Endothelial cell (in vitro differentiated cells): ENCODE measurements at places on chromosomes 1 and 21.

- no peak for DNase-seq
Measured at GRCh38 chr1:155961937-155962336, 16.4 kb downstream of the ARHGEF2 start.

DNA sequence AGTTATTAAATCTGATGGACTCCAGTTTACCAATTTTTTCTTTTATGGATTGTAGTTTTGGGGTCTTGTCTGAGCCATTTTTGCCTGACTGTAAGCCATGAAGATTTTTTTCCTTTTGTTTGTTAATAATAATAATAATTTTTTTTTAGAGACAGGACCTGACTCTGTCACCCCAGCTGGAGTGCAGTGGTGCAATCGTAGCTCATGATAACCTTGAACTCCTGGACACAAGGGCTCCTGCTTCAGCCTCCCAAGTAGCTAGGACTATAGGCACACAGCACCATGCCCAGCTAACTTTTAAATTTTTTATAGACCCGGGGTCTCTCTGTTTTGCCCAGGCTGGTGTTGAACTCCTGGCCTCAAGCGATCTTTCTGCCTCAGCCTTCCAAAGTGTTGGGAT is 6.3 kb downstream of the PTBP2 start:
- no peak for DNase-seq

GRCh38 chr21:45580576-45581321 is 38.5 kb upstream of the SLC19A1 start:
- DNase-seq: no peak

DNA sequence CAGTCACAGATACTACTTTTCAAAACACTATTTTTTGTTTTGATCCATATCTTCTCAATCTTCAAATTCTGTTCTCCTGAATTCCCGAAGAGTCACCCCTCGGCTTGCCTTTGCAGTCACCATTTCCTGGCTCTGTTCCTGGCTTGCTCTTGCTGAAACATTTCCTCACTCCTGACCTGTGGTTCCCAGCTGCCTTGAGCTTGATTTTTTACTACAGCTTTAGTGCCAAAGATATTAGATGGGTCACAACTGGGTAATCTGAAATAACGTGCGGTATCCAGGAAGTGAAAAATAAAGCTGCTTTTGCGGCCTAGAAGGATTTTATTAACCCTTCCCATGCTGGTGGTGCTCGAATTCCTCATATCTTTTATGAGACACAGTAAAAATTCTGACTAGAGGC is 318.8 kb downstream of the PCP4 start:
- no peak for DNase-seq

DNA sequence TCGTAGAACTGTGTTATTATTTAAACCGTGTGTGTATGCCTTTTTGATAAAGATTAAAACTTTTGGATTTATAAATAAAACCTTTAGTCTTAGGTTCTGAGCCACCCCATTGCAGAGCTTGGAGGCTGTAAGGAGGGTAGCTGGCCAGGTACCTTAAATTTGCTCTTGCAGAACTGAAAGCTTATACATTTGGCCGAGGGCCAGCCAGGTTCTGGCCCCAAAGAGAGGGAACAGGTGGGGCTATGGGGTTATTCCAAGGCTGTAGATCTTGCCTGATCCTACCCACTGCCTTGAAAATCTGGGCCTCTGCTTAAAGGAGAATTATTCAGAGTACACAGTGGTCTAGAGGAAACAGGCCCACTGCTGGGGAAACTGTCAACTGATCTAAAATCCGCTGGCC is 59.6 kb downstream of the CAMK2N1 start:
- DNase-seq: no peak
